ENCODE measurements at places on chromosomes 1 and 21.

GRCh38 chr1:70140894-70141293 is 64.5 kb downstream of the LRRC40 start:
- DNase-seq: no peak

DNA sequence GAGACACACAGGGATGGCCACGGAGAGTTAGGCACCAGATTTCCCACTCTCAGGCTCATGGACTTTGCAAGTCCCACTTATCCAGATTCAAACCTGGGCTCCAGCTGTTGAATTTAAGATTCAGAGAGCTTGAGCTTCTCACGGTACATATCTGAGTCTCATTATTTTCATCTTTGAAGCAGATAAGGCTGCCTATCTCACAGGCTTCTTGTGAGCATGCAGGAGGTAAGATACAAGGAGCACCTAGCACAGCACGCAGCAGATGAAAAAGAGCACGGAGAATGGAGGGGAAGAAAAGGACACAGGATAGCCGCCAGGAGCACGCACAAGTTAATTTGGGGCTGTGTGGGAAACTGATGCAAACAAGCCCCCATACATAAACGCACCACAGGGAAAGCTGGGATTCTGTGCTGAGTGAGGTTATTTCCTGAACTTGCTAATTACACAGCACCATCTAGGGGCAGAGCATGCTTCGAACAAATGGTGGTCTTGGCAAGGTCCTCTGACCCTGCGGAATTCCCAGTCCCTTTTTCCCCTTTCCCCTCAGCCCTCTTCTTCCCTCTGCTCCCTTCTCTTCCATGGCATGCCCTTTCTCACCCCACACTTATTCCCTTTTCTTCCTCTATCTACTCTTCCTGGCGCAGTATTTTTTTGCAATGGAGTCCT is 134.7 kb upstream of the VANGL1 start:
- no peak for DNase-seq

- no peak for DNase-seq
Measured at GRCh38 chr1:171563675-171564074, 58.4 kb upstream of the MYOCOS start.

GRCh38 chr1:43449708-43450069 is 4.0 kb downstream of the HYI start:
- no peak for DNase-seq

- DNase-seq: no peak
Measured at GRCh38 chr1:183543619-183544204, 46.5 kb downstream of the NCF2 start.

GRCh38 chr1:15353839-15354579 is 55.7 kb upstream of the EFHD2 start:
- DNase-seq: no peak

GRCh38 chr21:44962403-44962966 is 22.7 kb downstream of the SLX9 start:
- DNase-seq: no peak

DNA sequence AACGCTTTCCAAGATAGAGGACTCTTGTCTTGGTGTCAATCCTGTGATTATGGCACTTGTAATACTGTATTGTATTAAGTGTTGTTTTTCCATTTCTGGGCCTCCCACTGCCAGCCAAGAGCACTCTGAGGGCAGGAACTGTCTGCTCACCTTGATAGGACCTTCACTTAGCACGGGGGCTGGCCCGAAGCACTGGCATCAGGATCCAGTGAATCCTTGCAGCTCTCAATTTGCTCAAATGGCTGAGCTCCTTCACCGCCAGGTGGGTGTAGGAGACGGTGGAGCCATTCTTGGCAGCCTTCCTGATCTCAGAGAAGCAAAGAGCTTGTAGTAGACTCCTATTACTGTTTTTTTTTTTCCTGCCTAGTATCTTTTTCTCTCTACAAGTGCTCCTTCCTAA is 17.7 kb downstream of the MECR start:
- DNase-seq: no peak

- DNase-seq: no peak
Measured at GRCh38 chr1:246139745-246140182, 367.3 kb downstream of the SMYD3 start.

- DNase-seq: no peak
Measured at GRCh38 chr1:98991127-98992012, 13.3 kb downstream of the PLPPR5 start.

GRCh38 chr1:213070406-213070805 is 19.4 kb downstream of the RPS6KC1 start:
- DNase-seq: no peak

GRCh38 chr1:153368495-153368894 is 6.9 kb downstream of the S100A12 start:
- no peak for DNase-seq

- DNase-seq: no peak
Measured at GRCh38 chr21:18142655-18143054, 102.0 kb upstream of the CHODL start.

GRCh38 chr1:43883321-43883720 is 50.3 kb upstream of the ARTN start:
- no peak for DNase-seq

GRCh38 chr1:67818162-67818561 is 15.1 kb downstream of the GNG12 start:
- no peak for DNase-seq

DNA sequence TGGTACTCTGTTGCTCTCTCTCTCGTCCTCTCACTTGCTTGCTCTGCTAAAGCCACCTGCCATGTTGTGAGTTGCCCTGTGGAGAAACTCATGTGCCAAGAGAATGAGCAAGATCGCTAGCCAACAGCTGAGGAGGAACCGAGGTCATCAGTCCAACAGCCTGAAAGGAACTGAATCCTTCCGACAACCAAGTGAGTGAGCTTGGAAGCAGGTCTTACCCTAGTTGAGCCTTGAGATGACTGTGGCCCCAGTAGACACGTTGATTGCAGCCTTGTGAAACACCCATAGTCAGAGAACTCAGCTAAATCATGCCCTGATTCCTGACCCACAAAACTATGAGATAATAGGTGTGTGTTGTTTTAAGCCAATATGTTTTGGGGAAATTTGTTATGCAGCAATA is 48.1 kb upstream of the BACH1 start:
- no peak for DNase-seq

DNA sequence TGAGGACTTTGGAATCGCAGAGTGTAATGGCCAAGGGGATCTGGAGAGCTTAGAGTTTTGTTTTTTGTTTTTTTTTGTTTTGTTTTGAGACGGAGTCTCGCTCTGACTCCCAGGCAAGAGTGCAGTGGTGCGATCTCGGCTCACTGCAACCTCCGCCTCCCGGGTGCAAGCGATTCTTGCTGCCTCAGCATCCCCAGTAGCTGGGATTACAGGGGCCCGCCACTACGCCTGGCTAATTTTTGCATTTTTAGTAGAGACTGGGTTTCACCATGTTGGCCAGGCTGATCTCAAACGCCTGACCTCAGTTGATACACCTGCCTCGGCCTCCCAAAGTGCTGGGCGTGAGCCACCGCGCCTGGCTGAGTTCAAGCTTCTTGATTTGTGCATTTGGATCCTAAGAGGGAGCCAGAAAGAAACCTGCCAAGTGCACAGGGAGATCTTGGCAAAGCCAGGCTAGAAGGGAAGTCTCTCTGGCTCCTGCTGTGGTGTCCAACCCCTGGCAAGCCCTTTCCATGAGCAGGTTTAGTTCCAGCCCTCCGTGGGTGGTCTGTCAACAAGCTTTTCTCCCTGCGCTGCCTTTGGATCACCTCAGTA is 852 bp downstream of the FAAH start:
- no peak for DNase-seq

DNA sequence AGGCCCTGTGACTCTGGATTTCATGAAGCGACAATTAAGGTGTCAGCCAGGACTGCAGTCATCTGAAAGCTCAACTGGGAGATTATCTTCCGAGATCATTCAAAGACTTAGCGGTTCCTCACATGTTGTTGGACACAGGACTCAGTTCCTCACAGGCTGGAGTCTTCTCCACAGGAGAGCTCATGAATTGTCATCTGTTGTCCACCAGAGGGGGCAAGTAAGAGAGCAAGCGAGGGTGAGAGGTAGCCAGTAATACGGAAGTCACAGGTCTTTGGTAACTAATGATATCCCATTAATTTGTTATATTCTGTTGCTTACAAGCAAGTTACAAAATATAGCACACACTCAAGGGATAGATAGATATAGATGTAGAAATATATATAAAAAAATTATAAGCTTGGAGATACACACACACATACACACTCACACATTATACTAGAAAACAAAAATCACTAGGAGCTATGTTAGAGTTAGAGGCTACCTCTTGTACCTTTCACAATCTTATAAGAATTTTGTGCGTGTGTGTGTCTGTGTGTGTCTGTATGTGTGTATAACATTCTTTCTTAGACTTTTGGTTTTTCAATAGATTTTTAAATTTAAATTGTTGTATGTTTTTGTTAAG is 1695.3 kb downstream of the BRINP3 start:
- no peak for DNase-seq

DNA sequence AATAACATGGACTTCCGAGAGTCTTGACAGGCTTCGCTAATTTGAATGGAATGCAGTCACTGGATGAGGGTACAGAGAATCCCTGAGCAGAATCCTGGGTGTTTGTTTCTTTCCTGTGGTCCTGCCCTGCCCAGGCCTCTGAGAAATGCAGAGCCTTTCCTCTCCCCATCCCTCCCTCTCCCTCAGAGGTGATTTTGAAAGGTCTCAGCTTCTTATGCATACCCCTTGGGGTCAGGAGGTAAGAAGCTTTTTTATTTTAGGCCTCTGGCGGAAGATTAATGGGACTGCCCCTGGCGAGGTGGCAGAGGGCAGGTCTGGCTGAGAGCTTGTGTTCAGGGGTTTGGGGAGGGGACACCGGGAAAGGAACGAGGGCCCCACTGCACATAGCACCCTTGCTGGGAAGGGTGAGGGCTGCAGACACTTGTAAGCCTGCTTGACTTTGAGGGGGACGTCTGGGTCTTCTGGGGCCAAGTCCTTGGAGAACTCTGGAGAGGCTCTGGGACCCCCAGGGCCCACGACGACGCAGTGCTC is 116.5 kb upstream of the SLC45A1 start:
- DNase-seq: no peak

DNA sequence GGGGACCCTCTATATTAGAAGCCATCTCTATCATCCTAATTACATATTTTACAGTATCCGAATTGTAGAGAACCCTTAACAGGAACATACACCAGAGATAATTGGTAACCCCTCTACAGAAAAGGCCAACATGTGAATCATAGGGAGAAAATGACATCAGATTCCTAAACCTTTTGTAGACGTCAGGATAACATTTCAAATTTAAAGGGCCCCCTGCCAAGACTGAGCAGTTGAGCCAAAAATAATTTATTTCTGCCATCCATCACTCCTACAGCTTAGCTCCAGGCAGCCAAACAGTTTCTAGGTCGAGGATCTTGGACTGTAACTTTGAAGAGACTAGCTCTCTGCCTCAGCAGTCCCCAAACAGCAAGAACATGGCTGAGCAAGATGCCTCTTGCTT is 21.2 kb downstream of the ZNF697 start:
- DNase-seq: no peak

- peak; percentile 24 for DNase-seq
Measured at GRCh38 chr1:53585129-53585528, 125.9 kb downstream of the DMRTB1 start.

- no peak for DNase-seq
Measured at GRCh38 chr1:56561227-56562019, 17.9 kb downstream of the PLPP3 start.

- no peak for DNase-seq
Measured at GRCh38 chr1:111656086-111657017, 36.8 kb downstream of the RAP1A start.

DNA sequence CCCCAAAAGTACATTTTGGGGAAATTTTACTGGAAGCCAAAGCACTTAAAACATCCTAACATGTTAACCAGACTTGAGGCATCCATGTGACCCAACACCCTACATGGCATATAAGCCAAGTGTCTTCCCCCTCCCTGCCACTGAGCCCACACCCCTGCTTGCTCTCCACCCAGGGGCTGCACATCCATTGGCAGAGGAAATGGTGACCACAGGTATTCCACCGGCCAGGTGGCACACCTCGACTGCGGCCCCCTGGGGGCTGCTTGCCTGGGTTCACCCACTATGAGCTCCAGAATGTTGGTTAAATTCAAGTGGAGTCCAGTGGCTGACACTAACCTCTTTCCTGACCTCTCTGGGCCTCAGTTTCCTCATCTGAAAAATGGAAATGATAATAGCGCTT is 64.4 kb upstream of the FAM20B start:
- no peak for DNase-seq

- no peak for DNase-seq
Measured at GRCh38 chr1:63523738-63524137, 413 bp downstream of the EFCAB7 start.

- DNase-seq: no peak
Measured at GRCh38 chr21:22356663-22357062, 1358.5 kb downstream of the NCAM2 start.

DNA sequence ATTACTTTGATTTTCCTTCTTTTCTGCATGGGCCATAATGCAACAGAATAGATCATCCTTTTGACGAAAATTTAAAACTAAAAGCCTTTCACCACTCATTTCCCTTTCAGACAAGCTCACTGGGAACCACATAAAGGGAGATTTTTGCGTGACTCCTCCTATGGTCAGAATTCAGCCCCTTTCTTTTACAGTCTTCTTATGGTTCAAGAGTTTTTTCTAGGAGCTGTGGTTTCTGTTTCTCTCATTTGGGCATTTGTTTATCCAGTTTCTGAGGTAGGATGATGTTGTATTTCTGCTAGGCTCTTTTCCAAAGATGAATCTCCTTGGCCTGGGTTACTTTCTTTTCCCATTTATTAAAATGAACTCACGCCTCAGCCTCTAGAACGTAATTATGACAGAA is 16.9 kb downstream of the RGS1 start:
- DNase-seq: no peak

DNA sequence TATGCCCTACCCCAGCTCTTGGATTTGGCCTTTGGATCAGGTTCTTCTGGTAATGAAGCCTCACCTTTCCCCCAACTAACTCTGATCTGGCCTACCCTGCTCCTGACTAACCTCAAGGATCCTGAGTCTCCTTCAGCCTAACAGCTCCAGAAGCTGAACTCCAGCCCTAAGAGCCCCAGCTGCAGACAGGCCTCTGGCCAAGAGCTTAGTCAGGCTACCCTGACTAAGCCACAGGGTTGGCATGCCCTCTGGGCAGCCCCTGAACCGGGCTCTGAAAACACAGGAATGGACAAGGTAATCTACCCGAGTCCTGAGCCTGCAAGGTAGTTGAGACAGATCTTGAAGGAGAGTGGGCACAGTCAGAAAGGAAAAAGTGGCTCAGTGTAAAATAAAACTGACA is 29.4 kb downstream of the COA7 start:
- DNase-seq: no peak

DNA sequence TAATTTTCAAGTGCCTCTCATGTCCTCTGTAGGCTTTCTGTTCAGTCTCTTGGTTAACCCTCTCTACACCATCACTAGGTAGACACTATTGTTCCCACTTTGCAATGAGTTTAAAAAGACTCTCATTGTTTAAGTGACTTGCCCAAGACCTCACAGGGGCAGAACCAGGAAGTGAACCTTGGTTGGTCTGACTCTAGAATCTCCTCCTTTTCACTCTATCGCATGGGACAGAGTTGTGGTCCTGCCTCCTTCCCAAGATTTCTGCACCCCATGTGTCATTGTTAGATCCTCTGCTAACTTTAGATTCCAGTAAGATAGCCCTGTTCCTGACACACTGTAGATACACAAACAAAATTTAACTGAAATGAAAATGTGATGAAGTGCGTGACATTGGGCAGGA is 481.7 kb upstream of the USP24 start:
- no peak for DNase-seq

GRCh38 chr1:169746550-169746949 is 12.7 kb upstream of the SELE start:
- no peak for DNase-seq
